Vagina (tissue), 2 donors: ENCODE measurements at places on chromosomes 16 and 17.

DNA sequence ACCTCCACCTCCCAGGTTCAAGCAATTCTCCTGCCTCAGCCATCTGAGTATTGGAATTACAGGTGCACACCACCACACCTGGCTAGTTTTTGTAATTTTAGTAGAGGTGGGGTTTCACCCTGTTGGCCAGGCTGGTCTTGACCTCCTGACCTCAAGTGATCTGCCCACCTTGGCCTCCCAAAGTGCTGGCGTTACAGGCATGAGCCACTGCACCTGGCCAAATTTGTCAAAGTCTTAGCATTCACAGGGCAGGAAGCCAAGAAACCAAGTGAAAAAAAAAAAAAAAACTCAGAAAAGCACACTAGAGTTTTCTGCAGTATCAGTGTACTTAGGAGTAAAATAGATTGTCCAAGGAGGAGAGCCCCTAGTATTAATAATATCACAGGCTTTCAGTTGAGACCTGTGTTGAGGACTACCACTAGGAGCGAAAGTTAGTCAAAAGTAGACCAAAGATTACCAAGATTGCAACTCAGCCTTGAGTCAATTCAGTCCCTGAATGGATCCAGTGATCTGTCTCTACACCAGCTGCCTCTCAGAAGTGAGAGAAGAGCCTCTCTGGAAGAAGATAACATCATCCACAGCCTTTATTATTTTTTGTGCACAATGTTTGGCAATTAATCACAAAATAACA lies 159.7 kb downstream of the CEP112 start:
- DNase-seq: no peak

- no peak for DNase-seq
Observed at GRCh38 chr17:68579194-68579927, 21.8 kb downstream of the FAM20A start.

DNA sequence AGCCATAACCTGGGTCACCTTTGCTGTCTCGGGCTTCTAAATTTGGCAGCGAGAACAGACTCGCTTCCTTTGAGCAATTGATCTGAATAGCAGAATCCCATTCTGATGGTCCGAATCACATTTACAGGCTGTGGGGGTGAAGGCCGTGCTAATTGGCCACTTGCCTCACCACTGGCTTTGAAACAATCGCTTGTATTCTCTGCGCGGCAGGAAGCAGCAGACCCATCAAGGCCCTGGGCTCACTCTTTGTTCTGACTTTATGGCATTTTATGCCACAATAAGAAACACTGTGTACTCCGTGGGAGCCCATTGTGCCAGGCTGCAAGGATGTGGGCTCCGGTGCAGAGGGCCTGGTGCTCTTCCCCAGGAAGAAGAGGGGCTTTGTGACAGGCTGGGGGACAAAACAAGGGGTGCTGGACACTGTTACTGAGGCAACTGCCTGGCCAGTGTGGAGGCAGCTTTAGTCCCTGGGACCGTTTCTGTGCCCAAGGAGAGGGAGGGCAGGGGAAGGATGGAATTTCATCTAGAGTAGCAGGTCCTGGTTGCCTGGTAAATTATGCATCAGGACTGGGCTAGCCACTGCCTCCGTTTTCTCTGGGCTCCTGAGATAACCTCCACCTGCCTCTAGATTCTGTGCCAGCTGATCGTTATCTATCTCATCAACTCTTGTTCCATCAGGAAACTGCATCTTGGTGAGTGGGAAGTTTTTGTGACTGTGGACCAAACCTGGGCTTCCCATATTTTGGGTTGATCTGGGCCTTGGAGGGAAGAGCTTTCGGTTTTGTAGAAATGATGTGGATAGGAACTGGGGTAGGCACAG lies 78.5 kb downstream of the MRC2 start:
- no peak for DNase-seq

DNA sequence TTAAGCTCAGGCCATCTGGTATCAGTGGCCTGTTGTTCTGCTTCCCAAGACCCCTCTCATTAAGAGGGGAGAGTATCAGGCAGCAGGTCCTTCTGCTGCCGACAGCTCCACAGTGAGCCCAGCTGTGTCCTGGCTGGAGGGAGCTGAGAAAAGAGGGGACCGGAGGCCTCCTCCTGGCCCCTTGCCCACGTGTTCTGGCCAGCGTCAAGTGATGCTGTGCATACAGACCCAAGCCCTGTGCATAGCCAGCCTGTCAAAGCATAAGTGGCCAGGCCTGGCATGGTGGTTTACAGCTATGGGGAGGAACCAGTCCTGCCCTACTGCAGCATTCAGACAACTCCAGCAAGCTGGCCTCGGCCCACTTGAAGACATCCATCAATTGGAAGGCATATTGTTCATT lies 48.0 kb downstream of the ABCC6 start:
- DNase-seq: no peak

DNA sequence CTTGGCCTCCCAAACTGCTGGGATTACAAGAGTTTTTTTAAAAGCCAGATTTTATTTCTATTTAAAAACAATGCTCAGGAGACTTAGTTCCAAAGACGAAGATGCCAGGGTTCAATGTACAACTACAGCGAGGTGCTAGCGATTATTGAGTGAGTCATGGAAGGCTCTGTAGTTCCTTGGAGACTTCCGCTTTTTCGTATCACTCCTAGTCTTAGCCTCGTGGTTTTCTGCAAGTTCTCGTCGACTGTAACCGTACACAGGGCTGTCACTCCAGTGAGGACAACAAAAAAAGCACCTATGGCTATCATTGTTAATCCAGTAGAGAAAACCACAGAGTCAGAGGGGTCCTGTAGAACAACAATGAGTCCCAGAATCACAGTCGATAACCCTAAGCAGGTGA lies 22.7 kb upstream of the ZC3H7A start:
- no peak for DNase-seq

GRCh38 chr16:84795329-84796053 lies 24.3 kb upstream of the CRISPLD2 start:
- DNase-seq: no peak

GRCh38 chr17:72766761-72767356 lies 325.6 kb downstream of the SLC39A11 start:
- DNase-seq: no peak

DNA sequence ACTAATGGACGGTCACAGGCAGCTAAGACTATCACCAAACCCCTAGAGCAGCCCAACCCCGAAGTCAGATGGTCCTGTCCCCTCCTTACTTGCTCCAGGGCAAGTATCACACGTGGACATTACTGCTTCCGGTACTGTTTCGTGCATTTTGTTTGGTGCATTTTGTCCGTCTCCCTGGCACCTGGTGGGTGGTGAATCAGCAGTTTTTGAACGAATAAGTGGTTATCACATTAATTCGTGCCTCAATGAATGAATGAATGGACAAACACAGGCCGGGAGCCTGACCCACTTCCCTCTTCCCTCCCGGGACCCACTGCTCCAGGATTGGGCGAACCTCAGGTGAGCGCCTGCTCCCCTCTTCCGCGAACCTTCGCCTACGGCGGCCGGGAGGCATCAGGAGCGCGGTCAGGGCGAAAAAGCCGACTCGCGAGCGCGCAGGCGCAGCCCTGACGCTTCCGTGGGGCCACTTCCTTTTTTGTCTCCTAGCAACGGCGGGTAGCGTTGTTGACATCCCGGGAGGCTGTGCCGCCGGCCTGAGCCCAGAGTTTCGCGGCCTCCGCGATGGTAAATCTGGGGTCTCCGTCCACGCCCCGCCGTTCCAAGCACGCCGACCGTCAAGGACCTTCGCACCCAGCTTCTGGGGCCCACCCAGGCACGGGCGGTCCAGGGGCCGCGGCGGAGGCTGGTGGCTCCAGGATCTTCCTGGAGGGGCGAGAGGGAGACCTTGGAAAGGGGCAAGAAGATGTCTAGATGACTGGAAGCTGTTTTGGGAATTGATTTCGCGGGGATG lies at the start of gene DYNLRB2:
DYNLRB2 (plus strand) TSS at position 478 of the 790 bp plus-strand sequence; CDS start at position 562, 84 bp downstream.
- peak; percentile 89 for DNase-seq

- DNase-seq: no peak
Observed at GRCh38 chr17:34357398-34357797, 1.1 kb downstream of the CCL13 start.

GRCh38 chr16:29892458-29892813 lies 6.9 kb downstream of the SEZ6L2 start:
- DNase-seq: no peak
